ENCODE measurements at places on chromosomes 3 and 15.

GRCh38 chr3:42497009-42497731 is 5.3 kb upstream of the VIPR1 start:
- DNase-seq: no peak

- DNase-seq: no peak
Measured at GRCh38 chr3:38154033-38154494, 11.3 kb upstream of the OXSR1 start.

GRCh38 chr15:99925661-99926461 is 192.6 kb upstream of the LYSMD4 start:
- no peak for DNase-seq

GRCh38 chr3:116339441-116340028 is 105.8 kb downstream of the LSAMP start:
- DNase-seq: no peak

DNA sequence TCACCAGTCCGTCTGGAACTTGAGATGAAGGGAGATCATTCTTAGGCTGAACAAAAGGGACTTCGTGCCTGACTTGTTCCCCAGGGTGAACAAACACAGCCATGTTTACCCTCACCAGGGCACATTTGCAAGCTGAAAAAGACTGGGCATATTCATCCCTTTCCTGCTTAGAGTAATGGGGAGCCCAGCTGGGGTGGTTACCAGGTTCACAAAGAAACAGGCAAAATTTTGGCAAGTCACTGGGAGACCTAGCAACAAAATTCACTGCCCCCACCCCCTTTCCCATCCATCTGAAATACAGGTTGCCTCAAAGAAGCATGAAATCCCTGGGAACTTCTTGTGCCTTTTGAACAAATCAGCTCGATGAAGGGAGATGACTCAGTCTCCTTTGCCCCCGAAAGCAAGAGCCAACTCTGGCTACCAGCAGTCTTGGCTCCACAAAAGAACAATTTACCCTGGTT is 775.0 kb downstream of the SQOR start:
- no peak for DNase-seq

GRCh38 chr3:152834191-152834775 is 648 bp upstream of the P2RY1 start:
- no peak for DNase-seq

DNA sequence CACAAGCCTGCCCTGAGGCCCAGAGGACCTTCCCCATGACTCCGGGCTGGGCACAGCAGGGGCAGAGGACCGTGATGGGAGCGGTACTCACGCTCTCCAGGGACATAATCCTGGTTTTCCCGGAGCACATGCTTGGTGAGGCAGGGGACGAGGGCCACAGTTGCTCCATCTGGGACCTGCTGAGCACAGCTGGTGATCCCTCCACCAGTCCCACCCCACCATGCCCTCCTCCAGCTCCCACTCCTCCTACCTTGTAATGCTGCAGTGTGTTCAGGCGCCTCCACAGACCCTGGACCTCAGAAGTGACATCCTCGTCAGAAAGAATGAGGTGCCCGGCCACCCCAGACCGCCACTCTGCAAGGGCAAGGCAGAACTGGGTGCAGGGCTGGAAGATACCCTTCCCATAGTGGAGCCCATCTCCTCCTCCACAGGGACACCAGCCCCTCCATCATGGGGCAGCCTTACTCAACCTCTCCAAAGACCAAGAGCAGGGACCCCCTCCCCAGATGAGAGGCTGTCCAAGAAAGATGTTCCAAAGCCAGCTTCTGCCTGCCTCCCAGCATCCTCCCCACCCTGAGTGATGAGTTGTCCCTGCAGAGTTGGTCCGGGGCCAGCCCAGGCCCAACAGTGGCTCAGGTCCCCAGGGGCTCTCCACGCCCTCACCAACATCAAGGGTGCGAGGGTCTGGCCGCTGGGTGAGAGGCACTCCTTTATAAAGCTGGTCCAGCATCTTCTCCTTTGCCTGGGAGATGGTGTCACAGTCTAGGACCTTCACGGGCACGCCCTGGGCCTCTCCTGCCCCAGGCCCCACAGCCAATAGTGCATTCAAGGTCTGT is 19.5 kb downstream of the PLXNB1 start:
- no peak for DNase-seq

DNA sequence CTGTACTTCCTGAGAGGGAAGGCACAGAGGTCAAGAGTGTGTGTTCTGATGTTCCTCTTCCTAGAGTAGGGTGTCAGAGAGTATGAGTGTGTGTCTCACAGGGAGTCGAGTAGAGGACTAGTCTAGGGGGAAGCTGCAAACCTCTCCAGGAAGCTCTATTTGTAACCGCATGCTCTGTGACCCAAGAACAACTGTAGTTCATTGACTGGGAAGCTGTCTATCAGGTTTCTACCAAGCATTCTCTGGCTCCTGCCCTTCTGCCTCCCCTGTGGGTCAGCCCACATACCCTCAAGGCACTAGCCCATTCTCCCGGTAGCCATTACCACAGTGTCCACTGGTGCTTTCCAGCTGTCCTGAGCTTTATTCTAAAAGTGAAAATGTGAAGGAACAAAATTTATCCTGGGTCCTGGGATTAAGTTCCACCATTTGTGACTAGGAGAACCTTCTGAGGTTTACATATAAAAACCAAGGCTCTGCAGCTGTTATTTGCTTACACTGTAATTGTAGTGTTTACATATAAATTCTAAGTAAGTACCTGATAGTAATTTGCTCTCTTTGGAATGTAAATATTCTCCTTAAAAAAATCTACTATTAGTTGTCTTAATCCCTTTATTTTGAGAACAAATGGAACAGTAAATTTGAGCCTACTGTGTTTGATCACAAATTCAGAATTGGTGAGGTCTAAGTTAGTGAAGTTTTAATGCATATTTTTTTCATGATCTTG is 40.7 kb downstream of the MYRIP start:
- DNase-seq: peak; percentile 42

GRCh38 chr3:24662449-24663345 is 168.0 kb upstream of the THRB start:
- DNase-seq: no peak

DNA sequence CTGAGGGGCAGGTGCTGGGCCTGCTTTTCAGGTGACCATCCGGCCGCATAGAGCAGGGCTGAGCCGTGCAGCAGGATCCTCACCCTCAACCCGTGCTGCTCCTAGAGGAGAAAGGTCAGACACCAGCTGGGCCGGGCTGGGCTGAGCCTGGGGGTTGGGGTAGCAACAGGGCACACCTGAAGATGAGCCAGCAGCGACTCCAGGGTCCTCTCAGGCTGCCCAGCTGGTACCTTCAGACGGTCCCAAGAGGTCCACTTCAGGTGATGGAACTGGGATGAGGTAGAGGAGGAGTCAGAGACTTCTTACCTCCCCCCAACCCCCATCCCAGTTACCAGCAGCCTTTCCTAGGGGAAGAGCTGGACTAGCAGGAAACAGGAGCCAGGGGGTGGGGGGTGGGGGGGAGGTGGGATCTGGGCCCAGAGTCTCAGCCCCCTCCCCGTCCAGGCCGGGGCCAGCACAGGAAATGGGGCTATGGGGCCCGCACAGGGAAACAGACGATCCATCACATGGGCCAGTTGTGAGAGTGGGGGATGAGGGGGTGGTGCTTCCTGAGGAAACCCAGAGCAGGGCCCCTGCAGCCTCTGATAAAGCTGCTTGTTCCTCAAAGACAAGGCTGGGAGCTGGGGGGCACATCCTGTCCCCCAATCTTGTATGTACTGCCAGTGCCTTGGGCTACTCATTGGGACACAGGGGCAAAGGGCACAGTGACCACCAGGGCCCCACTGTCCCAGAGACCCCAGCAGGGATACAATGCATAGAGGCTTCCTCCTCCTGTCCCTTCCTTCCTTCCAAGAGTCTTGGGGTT is 3.0 kb downstream of the INKA1 start:
- no peak for DNase-seq

- DNase-seq: no peak
Measured at GRCh38 chr15:94229591-94230369, 1.6 kb upstream of the MCTP2 start.

GRCh38 chr15:51625236-51625635 is 2.7 kb upstream of the DMXL2 start:
- DNase-seq: no peak

DNA sequence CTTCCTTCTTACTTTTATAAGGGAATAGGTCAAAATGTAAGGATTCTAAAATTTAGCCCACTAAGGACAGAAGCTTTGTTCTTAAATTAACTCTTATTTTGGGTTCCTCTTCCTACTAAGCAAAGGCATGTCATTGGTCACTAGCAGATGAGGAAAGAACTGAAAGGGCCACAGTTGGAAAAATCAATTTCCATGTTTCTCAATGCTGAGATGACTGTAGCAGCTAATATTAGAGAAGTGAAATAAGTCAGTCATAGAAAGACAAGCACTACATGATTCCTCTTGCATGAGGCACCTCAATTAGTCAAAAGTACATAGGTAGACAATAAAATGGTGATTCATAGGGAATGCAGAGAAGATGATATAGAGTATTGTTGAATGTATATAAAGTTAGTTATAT is 353.7 kb downstream of the RSL24D1 start:
- no peak for DNase-seq

- no peak for DNase-seq
Measured at GRCh38 chr15:68981941-68982340, 32.6 kb upstream of the NOX5 start.
